Peyer's patch (tissue), 4 donors: ENCODE measurements at places on chromosomes 4 and X.

- no peak for DNase-seq
Observed at GRCh38 chrX:114800719-114801118, 216.7 kb downstream of the IL13RA2 start.

GRCh38 chrX:29690061-29690460, 525.3 kb upstream of the MAGEB2 start:
- DNase-seq: no peak

DNA sequence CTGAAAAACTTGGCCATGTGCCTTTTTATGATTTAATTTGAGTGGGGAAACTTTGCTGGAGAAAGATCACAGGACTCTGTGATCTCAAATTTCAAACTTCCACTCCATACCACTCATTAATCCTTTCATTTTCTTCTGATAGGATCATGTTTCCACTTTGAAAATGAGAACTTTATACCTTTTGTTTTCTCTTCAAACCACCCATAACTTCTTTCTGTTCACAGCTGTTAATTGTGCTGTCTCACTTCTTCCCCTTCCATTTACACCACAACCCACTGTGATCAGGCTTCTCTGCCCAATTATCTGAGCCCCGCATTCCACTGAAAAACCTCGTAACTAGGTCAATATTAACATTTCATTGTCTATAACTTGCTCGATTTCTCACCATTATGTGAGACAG, 47.0 kb upstream of the ARSJ start:
- DNase-seq: no peak

GRCh38 chr4:174252412-174252811, 31.1 kb downstream of the FBXO8 start:
- no peak for DNase-seq

- no peak for DNase-seq
Observed at GRCh38 chrX:131626681-131627296, 82.9 kb downstream of the OR13H1 start.

- no peak for DNase-seq
Observed at GRCh38 chr4:33831442-33832066, 2412.8 kb downstream of the ARAP2 start.

DNA sequence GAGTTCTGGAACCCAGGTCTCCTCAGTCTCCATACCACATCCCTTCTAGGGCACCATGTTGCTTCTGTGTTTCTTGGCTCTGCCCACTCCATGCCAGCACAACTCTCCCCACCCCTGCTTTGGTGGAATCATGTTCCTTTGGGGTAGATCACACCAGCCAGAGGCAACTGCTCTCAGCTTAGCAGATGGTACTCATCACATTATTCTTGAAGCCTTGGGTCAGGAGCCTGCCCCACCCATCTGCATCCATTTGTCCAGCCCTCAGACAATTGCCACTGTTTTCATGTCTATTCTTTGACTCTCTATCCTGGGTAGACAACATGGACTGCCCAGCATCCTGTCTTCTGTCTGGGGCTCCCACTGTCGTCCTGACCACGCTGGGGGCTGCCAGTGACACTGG, 147.6 kb downstream of the PTTG2 start:
- DNase-seq: no peak

DNA sequence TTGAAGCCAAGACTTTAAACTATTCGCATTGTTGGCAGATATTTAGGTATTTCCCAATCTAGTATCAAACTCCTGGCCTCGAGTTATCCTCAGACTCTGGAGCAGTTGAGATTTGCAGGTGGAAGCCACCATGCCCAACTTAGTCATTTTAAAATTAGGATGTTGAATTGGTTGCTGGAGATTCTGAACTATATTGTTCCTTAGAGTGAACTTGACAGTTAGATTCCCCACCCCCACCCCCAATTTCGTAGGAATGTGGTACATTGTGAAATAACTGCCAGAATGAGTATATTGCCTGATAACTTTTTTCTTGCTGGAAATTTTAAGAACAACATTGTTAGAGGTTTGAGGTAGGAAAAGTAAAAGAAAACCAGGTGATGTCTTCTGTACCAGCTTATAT, 2.3 kb downstream of the NOCT start:
- no peak for DNase-seq

GRCh38 chr4:90855111-90855510, 727.9 kb downstream of the CCSER1 start:
- no peak for DNase-seq

DNA sequence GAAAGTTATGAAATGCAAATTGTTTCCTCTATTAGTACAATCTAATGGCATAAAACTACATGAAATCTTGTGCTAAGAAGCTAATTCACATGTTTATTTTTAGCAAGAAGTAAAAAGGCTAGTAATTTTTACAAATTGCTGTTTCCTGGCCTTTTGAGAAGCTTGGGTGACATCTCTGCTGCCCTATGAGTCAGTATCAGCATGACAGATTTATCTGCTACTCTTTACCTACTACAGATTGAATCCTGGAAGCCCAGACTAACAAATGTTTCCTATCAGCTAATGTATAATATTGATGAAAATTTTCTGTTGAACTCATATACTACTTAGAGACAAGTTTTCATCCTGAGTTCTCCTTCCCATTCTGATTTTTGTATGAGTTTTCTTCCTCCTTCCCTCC, 232.4 kb downstream of the DCTD start:
- DNase-seq: no peak

DNA sequence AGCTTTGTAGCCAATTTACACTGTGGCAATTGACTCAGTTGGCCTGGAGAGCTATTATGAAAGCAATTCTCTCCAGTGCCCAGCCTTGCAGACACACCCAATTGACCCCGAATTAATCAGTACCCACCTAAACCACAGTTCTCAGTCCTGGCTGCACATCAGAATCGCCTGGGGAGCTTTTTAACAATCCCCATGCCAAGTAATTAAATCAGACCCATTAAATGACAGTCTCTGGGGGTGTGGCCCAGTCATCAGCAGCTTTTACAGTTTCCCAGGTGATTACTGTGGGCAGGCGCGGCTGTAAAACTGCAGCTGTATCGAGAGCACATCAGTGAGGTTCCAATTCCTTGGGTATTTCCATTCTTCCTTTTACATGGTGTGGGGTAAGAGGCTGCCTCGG, 460.9 kb upstream of the FAT1 start:
- DNase-seq: no peak

DNA sequence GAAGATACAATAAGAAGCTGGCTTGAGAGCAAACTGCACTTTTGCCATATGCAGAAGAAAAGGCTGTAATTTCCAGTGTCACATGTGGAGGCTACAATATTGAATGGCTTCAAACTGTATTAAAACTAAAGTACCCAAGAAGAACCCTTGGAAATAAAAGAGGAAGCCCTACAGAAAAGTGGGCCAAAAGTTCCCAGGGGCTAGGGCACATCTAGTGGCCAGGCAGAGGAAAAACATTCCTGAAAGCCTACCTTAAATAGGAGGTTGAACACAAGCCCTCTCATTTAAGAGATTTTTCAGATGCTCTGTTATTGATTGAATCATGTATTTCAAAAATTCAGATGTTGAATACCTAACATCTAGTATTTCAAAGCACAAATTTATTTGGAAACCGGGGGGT, 40.6 kb upstream of the PRDX4 start:
- no peak for DNase-seq

DNA sequence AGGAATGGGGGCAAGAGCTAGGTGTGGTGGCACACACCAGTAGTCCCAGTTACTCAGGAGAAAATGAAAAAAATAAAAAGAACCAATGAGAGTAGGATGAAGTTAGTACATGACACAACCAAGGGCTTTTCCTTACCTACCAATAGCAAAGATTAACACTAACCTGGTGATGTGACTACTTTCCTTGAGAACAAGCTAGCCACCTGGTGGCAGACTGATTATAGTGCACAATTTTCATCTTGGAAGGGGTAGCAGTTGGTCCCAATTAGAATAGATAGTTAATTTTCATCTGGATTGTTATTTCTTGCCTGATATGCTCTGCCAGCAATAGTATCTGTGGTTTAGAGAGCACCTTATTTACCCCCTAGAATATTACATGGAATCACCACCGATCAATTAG, 1216.8 kb upstream of the PABPC4L start:
- no peak for DNase-seq

DNA sequence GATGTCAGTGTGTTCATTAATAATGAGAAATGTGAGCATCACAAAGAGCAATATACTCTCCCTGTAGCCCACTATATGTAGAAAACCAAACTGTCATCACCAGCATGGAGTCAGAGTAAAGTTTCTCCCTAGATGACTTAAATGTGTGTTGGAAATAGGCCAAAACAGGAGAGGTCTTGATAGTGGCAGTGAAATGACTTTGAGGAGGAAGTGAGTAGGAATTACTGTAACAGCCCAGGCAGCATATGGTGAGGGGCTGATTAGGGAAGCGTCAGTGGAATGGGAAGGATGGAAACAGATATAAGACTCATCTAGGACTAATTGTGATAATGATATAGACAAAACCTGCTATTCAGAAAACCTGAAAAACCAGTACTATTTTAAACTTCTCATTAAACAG, 83.9 kb downstream of the ATXN3L start:
- no peak for DNase-seq

- no peak for DNase-seq
Observed at GRCh38 chr4:3762753-3763549, 3.2 kb upstream of the ADRA2C start.

GRCh38 chr4:6087669-6088341, 69.6 kb upstream of the C4orf50 start:
- DNase-seq: no peak
